A375 (cell line): ENCODE measurements at places on chromosomes 7 and 10. TPM values are rescaled to one million over a fixed set of nuclear protein-coding genes. Genes with fewer than 3 reads are reported as not detected.

The TMEM229A gene
- total RNA-seq = not detected in 2 replicates

The CCDC146 gene
- 0.24 and 0.91 TPM in 2 replicates for total RNA-seq

The ITGB8 gene
- 44.3 and 50.9 TPM in 2 replicates for total RNA-seq

The OR6B1 gene
- total RNA-seq = not detected in 2 replicates

The PRLHR gene
- total RNA-seq = not detected in 2 replicates

The GPR26 gene
- not detected in 2 replicates for total RNA-seq

The CADPS2 gene
- total RNA-seq = 14.3 and 14.6 TPM in 2 replicates

The NRCAM gene
- 1.8 and 2.7 TPM in 2 replicates for total RNA-seq

The STEAP1 gene
- 3.8 and 5.6 TPM in 2 replicates for total RNA-seq

The HDAC9 gene
- total RNA-seq = 11.6 and 12.9 TPM in 2 replicates

The CHRM2 gene
- total RNA-seq = 0.03 TPM in 1 of 2 replicates, not detected in the other

The ABCB4 gene
- total RNA-seq = 3.1 and 4.3 TPM in 2 replicates

The FAM180A gene
- not detected in 2 replicates for total RNA-seq

The UBTD1 gene
- 16.2 and 24.7 TPM in 2 replicates for total RNA-seq

The CLRN3 gene
- not detected in 2 replicates for total RNA-seq

The SPAM1 gene
- not detected in 2 replicates for total RNA-seq

The BAIAP2L1 gene
- total RNA-seq = 14.6 and 16.3 TPM in 2 replicates

The ACTR3C gene
- not detected in 2 replicates for total RNA-seq

The PARP12 gene
- total RNA-seq = 18.8 and 21.7 TPM in 2 replicates

The TRRAP gene
- 19.4 and 21.8 TPM in 2 replicates for total RNA-seq

The MBL2 gene
- total RNA-seq = 0.05 and 0.26 TPM in 2 replicates

The FAM25G gene
- total RNA-seq = not detected in 2 replicates

The MDFIC gene
- total RNA-seq = 29.2 and 37.0 TPM in 2 replicates

The DKK1 gene
- 32.0 and 35.2 TPM in 2 replicates for total RNA-seq

The SMO gene
- 14.0 and 15.6 TPM in 2 replicates for total RNA-seq

The NEUROG3 gene
- not detected in 2 replicates for total RNA-seq

The CLDN15 gene
- 6.2 and 8.5 TPM in 2 replicates for total RNA-seq

The HGF gene
- not detected in 2 replicates for total RNA-seq

The HMX2 gene
- not detected in 2 replicates for total RNA-seq

The ANXA8L1 gene
- 0.13 TPM in 1 of 2 replicates, not detected in the other for total RNA-seq

The CHAT gene
- not detected in 2 replicates for total RNA-seq

The NUTM2D gene
- 1.7 and 2.9 TPM in 2 replicates for total RNA-seq

The COL1A2 gene
- 0.24 TPM in 1 of 2 replicates, not detected in the other for total RNA-seq

The GTPBP10 gene
- total RNA-seq = 15.7 and 23.7 TPM in 2 replicates

The AGR2 gene
- total RNA-seq = not detected in 2 replicates

The ANKRD22 gene
- total RNA-seq = not detected in 2 replicates

The CTAGE15 gene
- not detected in 2 replicates for total RNA-seq

The GALNT17 gene
- 0.08 TPM in 1 of 2 replicates, not detected in the other for total RNA-seq

The PALD1 gene
- 1.4 and 1.6 TPM in 2 replicates for total RNA-seq

The PON1 gene
- not detected in 2 replicates for total RNA-seq

The ADCY1 gene
- total RNA-seq = 1.5 and 1.8 TPM in 2 replicates

The ADARB2 gene
- 0.60 and 1.3 TPM in 2 replicates for total RNA-seq
